Right renal pelvis (tissue), 4 donors: ENCODE measurements at places on chromosomes 1 and 21. TPM values are rescaled to one million over a fixed set of nuclear protein-coding genes. Genes with fewer than 3 reads are reported as not detected.

- no peak for DNase-seq
These were observed 53.3 kb upstream of the FASLG start for GRCh38 chr1:172605641-172606040.

GRCh38 chr1:226401355-226402303 is 6.3 kb downstream of the PARP1 start:
- DNase-seq: no peak

The MYOG gene
- polyA plus RNA-seq: 0.17 TPM

- DNase-seq: no peak
These were observed 12.6 kb upstream of the IFNAR2 start for GRCh38 chr21:33217138-33217520.

DNA sequence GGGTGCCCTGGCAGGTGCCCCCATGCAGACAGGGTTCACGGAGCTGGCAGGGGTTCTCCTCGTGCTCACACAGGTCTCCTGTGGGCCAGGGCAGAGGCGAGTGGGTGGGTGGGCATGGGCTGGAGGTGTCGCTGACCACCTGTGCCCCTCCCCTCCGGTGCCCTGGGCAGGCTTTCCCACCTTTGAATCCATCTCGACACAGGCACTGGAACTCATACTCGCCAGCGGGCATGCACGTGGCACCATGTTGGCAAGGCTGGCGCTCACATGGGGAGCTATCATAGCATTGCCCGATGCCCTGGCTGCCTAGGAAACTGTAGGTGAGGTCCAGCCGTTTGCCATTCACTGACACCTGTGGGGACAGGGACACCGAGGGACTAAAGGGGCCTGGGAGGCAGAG is 16.0 kb downstream of the LDLRAD2 start:
- DNase-seq: no peak

DNA sequence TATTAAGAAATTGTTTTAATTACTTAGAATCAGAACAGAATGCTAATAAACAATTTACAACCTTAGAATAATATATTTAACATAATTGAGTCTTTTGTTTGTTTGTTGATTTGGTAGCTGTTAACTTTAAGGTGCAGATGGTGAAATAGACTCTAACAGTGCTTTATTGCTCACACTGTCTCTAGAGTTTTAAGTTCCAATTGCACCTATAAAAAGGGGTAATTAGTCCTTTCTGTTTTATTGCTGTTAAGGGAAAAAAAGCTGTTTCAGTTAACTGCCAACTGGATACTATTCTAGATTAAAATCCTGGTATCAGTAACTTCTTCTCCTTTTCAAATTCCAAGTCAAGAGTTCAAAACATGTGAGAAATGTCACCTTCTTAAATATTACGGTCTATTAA is 197.6 kb upstream of the TMPRSS15 start:
- DNase-seq: no peak

The ANKRD35 gene
- 2.1 TPM for polyA plus RNA-seq

GRCh38 chr1:24728982-24729381 is 16.3 kb upstream of the CLIC4 start:
- no peak for DNase-seq

The CNTN2 gene
- polyA plus RNA-seq: 0.90 TPM

DNA sequence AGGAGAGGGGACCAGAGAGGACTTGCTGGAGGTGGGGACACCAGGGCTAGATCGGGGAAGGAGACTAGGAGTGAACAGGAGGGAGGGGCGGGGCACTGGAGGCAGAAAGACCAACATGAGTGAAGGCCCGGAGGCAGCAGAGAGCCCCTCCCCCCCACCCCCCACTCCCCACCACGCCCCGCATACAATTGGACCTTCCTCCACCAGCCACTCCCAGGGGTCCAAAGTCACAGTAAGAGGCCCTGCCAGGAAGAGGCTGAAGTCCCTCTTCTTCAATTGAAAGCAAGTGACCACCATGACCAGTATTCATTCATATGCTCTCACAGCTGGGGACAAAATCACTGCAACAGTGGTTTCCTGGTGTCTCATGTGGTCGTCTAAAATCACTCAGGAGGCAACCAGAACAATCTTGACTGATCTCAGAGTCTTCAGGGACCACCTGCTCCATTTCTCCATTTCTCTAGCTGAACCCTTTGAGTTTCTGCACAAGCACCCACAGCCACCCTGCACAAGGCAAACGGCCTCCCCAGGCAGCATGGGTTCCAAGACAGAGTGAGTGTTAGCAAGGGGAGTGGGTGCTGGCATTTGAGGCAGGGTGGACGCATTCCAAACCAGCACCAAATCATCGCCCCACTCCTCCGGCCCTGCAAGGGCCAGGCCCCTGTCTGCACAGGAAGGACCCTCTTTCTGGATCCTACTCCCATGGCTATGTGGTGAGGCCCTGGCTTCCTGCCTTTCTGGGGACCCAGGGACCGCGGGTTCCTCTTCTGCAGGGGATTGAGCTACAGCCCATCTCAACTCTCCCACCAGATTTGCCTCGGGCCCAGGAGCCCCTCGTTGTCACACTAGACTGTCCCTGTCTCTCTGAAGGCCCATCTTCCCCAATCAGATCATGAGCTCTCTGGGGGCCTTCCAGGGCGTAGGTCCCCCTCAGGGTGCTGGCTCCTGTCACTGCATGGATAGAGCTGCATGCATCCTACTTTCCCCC is 17.0 kb downstream of the LAPTM5 start:
- DNase-seq: no peak

The LAPTM5 gene
- polyA plus RNA-seq: 18.6 TPM
